ENCODE measurements at places on chromosomes 2 and 18.

- DNase-seq, result no peak
Measured at GRCh38 chr2:25417715-25418369, 76.1 kb upstream of the DNMT3A start.

DNA sequence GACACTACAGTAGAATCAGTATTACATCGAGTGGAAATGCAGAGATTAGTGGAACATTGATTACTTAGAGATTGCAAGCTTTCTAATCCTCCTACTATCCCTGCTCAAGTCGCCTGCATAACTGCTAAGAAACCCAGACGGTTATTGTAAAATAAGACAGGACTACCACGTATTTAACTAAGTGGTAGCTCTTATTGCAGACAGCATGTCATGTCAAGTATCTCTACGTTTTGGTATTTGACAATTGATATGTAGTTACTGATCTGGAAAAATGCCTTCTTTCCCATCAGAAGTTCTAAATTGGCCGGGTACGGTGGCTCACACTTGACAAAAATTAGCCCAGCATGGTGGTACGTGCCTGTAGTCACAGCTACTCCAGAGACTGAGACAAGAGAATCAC lies 404.1 kb downstream of the CBLN2 start:
- no peak for DNase-seq

DNA sequence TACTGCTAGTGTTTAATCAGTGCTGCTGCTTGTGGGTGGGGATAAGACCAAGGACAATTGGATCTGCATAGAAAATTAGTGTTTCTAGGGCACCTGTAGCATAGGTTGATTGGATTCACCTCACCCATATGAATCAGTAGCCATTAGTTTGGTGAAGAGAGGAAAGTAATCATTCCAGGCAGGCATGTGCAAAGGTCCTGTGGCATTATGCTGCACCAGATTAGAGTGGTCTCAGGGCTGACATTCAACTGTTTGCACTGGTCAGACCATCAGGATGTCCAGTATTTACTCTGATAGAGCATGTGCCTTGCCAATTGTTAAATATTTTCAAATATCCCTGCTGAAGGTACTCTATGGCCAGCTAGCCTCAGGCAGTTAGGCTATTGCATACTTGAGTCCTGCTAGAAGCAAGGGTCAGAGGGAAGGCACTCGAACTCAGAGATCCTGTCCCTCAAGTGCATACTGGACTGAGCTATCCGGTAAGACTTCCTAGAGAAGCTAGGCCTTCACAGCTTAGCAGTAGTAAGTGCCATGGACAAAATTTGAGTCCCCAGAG lies 64.7 kb downstream of the SKA1 start:
- DNase-seq, result no peak

- DNase-seq, result no peak
Measured at GRCh38 chr2:203759690-203760365, 53.4 kb downstream of the CD28 start.

DNA sequence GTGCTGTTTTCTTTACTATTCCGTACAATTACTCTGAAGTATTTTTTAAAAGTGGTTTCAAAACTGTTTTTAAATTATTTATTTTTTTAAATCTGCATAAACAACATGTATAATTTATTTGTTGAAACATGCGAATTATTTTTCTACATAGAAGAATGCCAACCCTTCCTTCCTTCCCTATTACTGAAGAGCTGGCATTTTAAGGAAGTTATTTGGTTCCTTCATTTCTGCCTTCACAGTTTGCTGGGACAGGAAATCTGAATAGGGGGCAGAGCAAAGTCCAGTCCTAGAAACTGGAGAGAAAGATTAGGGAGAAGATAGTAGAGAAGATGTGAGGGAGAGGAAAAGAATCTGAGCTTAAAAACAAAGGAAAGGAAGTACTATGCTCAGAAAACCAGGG lies 146.7 kb upstream of the ACVR2A start:
- DNase-seq, result no peak

- no peak for DNase-seq
Measured at GRCh38 chr2:128563348-128563687, 244.7 kb upstream of the HS6ST1 start.

DNA sequence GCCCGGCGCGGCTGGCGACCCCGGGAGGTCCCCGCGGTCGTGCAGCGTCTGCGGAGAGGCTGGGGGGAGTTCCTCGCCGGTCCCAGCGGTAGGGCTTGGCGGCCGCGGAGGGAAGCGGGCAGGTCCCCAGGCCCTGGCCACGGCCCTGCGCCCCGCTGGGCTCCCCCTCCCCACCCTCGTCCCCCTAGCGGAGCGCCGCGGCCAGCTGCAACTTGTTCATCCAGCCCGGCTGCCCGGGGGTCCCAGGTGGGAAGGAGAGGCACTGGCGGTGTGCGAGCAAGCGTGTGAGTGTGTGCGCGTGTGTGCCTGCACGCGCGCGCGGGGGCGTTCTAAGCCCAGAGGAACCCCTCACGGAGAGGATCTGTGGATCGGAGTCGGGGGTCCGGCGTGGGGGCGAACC lies 1.3 kb downstream of the PTPRM start:
- no peak for DNase-seq

GRCh38 chr2:60351802-60352201 lies 201.7 kb downstream of the BCL11A start:
- no peak for DNase-seq

- DNase-seq, result no peak
Measured at GRCh38 chr18:8699126-8699525, 6.2 kb upstream of the MTCL1 start.

DNA sequence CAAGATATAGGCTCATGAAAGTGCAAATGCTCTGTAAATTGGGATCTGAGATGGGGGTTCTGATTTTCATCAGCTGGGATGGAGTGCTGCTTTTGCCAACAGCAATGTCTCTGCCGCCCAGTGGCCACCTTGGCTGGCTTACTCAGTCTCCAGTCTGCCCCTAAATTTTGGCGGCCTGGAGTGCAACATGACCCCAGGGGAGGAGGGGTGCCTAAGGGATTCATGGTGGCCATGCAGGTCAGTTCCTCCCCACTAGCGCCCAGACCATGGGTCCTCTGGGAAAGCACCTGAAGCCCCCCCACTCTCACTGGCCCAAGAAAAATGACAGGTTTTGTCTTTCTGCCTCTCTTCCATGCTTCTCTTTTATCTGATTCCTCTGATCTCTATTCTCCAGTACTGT lies 45.0 kb downstream of the SLC4A3 start:
- no peak for DNase-seq

DNA sequence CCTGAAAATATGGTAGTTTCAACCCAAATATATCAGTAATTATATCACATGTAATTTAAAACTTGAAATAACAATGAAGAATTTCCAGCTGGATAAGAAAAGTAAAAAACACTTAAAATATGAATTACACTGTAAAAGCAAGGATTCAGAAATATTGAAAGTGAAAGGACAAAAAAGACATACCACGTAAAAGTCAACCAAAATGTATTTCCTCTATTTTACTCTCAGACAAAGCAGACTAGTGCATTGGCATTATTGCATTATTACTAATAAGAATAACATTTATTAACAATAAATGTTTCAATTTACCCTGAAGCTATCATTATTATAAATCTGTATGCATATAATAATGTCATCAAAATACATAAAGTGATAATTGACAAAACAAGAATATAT lies 445.1 kb upstream of the TRIB2 start:
- no peak for DNase-seq

DNA sequence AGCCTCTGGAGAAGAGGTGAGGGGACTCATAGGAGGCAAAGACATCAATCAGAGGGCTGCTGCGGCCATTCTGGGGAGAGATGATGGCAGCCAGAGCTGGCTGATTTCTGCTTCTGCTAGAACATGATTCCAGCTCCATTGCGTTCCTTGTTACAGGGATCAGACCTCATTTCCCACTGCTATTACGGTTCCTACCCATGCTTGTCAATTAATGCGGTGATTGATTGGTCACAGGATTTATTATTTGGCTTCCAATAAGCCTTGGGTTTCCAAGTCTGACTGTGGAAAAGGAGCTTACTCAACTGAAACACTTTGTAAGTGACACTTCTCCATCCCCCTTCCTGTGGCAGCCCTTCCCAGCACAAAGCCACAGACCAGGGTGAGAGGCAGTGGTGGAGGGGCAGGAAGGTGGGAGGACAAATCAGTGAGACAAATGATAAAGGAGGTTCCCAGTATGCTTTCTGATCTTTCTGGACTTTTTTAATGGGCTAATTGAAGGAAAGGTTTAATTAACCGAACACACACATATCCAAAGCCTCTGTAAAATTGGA lies 26.8 kb upstream of the CTLA4 start:
- no peak for DNase-seq

GRCh38 chr2:118687698-118688097 lies 159.8 kb downstream of the EN1 start:
- no peak for DNase-seq

- DNase-seq, result no peak
Measured at GRCh38 chr2:105924271-105924670, 179.6 kb downstream of the NCK2 start.

DNA sequence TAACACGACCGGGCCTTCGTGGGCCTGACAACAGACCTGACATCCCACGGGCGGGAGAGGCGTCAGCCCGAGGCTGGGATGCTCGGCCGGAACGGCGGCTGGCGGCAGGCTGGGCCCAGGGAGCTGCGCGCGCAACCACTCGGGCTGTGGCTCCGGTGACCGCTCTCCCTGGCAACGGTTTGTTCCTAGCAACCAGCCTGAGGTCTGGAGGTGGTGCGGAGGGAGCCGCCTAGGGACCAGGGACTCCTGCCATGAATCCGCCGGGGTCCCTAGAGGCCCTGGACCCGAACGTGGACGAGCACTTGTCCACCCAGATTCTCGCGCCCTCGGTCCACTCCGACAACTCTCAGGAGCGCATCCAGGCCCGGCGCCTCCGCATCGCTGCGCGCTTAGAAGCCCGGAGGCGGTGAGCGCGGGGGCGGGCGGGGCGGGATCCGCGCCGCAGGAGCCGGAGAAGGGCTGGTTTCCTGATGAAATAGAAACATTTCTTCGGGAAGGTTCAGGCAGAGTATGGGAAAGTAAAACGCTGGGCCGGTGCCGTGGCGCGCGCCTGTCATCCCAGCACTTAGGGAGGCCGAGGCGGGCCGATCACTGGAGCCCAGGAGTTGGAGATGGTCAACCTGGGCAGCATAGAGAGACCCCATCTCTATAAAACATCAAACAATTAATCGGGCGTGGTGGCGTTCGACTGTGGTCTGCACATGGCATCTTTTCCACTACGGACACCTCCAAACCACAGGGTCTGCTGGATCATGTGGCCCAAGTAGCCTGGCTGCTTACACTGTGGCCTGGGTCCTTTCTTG lies at the start of gene DRC1:
Gene DRC1 (plus strand): TSS at position 182 of the 803 bp plus-strand sequence. CDS start 70 bp downstream, at position 252.
- DNase-seq, result no peak

GRCh38 chr2:196286821-196287220 lies 115.4 kb upstream of the STK17B start:
- no peak for DNase-seq

DNA sequence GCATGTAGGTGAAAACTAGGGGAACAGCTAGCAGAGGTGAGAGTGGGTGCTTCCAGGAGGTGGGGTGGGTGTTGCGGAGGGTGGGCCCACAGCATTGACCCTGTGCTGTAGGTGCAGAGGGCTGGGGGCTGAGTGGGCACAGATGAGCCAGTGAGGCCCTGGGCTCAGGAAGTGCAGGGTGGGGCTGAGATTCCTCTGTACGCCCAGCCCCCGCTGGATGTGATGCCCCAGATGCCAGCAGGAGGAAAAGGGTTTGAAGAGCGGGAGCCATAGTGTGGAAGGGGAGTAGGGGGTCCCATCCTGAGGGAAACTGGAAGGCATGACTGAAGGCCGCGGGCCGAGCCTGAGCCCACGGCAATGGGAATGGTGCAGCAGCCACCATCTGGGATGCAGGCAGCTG lies 14.1 kb upstream of the OTOS start:
- no peak for DNase-seq

DNA sequence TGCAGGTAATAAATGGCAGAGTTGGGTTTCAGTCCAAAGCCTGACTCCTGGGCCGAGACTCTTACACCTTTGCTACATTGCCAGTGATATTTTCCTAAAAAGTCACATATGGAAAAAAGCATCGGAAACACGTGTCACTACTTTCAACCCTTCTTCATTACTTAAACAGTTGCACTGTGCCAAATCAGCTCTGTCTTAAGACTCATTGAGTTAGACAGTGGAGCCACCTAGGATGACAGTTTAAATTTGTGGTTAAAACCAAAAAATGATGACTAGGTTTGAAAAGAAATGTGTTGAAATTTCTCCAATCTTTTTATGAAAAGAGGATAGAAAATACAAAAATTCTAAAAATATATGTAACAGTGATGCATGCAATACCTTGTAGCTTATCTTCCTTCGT lies 97.5 kb downstream of the TMEM247 start:
- no peak for DNase-seq

- no peak for DNase-seq
Measured at GRCh38 chr2:73006969-73007710, 64.4 kb downstream of the SFXN5 start.

DNA sequence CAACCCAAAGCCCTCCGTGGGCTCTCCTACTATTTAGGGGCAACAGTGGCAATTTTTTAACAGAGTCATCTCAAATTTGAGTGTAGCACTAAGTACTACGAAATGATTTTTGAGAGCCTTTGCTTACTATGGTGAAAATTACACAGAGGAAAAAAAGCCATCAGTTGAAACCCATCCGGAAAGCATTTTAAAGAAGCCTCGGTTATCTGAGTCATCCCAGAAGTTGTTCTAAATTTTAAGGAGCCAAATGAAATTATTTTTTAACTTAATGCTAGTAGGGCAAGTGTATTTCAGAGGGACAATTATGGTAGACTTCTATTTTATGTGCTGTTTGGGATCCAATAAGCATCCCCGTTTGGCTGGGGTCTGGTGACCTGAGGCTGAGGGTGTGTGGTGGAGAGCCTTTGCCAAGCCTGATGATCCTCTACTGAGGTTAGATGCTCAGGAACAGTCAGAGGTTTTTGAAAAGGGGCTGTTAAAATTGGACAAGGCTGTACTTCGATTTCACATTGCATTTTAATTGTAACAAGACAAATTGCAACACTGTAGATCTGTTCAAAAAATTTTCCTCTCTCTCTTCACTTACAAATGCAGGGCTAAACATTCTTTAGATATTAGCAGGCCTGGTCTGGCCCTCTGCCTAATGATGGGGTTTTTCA lies 47.0 kb downstream of the RAPGEF4 start:
- DNase-seq, result no peak

DNA sequence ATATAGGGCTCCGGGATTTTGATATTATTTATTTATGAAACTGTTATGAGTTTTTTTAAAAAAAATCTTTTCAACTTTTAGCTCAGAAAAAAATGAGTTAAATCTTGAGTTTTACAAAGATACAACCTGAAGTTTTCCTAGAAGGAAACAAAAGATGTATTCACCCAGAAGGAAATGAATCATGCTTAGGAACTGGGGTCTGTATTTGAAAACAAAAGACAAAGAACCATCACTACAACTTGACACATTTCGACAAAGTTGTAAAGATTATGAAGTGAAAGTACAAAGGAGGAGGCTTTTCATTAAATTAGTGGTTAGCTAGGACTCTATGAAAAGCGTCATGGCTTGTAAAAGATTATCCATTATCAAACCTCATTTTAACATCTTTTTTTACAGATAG lies 143.3 kb downstream of the PDE1A start:
- DNase-seq, result no peak

DNA sequence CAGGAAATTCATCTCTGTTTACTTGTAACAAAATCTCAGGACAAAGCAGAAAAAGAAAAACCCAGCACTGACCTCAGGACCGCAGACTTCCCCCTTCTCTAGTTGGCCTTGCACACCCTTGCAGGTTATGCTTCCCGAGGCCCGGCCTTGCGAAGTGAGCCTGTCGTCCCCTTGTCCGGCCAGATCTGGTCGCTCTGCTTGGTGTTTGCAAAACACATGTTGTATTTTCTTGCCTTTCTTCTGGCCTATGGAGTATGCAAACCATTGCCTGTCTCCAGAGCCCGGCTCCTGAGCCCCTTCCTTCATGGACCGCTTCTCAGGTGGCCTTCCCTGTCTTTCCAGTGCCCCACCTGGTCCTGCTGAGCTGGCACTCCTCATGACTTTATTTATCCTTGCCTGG lies 4.8 kb downstream of the IMPA2 start:
- DNase-seq, result no peak

All from CD4-positive, alpha-beta T cell treated with Interleukin-4 for 4 hours (primary cell).